ENCODE measurements at places on chromosomes 3 and 15.

DNA sequence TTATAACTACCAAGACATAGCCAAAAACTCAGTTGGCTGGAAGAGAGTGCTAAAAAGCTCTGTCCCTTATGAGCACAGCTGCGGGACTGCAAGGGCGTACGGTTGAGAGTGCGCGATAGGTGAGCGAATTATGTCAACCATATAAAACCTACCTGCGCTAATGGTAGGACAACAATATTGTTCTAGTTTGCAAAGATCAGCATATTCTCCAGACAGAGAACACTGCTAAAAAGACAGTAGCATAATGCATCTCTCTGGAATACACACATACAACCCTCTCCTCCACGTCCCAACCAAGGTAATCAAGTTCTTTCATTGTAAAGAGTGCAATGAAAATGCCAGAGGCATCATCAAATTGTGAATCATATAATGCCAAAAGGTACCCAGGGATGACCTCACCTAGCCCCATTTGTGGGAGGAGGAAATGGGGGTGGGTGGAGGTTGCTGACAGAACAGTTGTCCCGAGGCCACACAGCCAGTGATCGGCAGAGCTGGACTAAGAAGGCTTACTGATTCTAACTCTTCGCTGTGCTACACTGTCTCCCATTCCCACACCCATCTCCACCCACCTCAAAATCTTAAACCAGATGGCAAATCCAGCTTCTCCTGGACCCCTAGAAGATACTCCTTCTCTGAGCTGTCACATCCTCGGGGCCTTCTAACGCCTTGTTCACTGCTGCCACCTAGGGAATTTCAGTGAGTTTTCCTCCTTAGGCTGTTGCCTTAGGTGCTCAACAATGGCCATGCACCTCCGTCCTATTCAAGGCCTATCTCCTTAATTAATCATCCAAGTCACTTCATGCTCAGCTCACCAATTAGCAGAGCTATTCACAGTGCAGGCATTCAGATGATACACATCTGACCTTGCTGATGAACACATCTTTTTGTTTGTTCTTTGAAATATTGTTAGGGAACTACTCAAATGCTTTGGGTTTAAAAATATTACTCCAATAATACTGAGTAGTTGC, 60.7 kb downstream of the RPL22L1 start:
- DNase-seq, result no peak

- DNase-seq, result no peak
Observed at GRCh38 chr3:150020527-150020926, 49.8 kb upstream of the PFN2 start.

GRCh38 chr15:94174399-94174802, 57.0 kb upstream of the MCTP2 start:
- DNase-seq, result no peak

- peak; percentile 7 for DNase-seq
Observed at GRCh38 chr15:74345051-74345450, 22.4 kb downstream of the CYP11A1 start.

DNA sequence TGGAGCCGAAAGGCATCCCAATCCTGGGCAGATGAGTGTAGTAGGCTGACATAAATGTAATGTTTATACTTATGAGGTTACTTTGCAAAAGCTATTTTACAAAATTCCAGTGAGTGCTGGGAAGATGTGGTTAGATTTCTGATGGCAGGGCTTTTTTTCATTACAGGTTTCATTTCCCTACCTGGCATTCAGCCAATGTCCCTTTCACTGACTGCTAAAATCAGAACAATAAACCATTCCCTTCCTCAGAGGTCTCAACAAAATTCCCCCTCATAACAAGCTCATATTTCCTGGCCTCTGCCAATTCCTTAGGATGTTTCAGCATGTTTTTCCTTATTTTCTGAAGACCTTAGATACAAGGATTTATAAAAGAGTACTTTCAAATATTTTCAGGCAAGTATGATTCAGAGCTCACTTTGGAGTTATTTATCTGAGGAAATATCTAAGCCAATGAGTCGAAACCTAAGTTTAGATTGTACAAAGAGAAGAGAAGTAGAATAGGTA, 40.9 kb upstream of the CCDC80 start:
- no peak for DNase-seq

DNA sequence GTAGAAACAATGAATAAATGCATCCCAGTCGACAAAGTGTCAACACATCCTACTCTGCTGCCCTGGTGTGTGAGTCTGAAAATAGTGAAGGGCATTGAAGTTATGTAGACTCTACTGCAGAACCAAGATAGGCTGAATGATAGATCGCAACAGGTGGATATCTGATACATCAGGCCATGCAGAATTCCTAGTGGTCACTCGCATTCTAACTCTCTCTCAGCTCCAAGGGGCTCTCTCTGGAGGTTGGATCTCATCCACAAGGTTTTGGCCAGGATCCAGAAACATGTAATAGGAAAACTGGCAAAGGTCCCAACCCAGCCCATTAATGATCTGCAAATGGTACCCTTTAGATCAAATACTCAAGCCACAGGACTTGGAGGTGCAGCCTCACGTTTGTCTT, 514.1 kb downstream of the MAGI1 start:
- no peak for DNase-seq

- no peak for DNase-seq
Observed at GRCh38 chr3:71903936-71904335, 119.0 kb upstream of the PROK2 start.

GRCh38 chr3:63405882-63406281, 127.8 kb downstream of the SYNPR start:
- DNase-seq, result no peak

- no peak for DNase-seq
Observed at GRCh38 chr15:90550919-90551318, 21.2 kb downstream of the CRTC3 start.

GRCh38 chr3:30516238-30516637, 90.2 kb upstream of the TGFBR2 start:
- no peak for DNase-seq

GRCh38 chr3:129317848-129318247, 39.2 kb downstream of the HMCES start:
- no peak for DNase-seq

DNA sequence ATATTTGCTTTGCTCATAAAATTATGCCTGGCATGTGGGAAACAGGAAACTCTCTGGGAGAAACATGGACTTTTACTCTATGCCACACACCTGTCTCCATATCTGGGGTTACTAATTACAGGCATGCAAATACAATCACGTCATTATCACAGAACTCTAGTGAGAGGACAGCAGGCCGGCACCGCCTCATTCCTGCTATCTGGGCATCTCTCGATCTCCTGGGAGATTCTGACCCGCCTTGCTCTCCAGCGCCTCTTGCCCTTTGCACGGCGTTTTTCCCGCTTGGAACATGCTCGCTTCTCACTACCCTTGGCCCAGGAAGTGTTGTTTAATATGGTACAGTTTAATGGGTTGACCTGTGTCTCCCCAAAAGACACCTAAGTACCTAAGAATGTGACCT, 45.4 kb upstream of the PARL start:
- DNase-seq, result no peak

DNA sequence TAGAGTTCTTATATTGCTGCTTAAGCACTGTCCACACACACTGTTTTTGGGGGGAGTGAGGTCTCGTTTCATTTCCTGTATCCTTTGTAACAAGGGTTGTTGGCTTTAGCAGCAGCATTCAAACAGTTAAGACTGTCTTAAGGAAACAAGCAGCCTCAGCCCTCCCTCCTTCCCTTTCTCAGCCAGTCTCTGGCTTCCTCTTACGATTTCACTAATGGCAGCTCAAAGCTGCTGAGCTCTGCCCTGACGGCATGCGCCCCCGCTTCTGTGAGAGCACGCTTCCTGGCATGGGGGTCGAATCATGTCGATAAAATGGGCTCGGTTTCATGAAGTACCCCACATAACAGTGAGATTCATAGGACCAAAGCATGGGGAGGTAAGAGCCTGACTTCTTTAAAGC, 105.0 kb downstream of the KLHL25 start:
- peak; percentile 55 for DNase-seq

- DNase-seq, result no peak
Observed at GRCh38 chr3:43326891-43327581, 40.7 kb downstream of the SNRK start.

DNA sequence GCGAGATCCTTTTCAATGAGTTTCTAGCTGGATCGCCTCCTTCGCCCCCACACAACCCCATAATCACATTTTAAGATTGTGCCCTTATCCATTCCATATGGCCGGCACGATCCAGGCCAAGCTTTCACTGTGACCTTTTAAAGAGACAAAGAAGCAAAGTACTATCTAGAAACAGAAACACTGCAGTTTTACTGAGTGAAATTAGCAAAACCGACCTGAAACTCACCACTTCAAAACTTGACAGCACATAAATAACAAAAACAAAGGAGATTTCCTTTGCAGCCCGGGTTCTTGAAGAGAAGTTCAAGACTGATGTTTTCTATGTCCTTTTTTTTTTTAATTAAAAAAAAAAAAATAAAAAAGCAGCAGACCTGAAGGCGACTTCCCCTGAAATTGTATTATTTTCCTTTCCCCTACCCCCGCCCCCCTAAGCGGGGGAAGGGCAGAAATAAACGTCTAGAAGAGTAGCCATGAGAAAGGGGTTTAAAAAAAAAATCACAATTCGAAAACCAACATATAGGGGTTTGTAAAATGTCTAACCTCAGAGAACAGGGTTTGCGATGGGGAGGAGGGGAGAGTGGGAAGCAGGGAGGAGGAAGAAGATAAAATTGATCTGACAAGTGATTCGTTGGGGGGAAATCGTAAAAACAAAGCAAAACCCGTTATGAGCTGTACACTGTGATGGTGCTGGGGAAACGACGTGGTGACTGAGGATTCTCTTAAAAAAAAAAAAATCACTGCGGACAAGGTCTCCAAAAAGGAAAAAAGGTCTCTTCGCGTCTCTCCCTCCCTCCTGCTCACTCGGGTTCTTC, 1.5 kb downstream of the SATB1 start:
- no peak for DNase-seq

DNA sequence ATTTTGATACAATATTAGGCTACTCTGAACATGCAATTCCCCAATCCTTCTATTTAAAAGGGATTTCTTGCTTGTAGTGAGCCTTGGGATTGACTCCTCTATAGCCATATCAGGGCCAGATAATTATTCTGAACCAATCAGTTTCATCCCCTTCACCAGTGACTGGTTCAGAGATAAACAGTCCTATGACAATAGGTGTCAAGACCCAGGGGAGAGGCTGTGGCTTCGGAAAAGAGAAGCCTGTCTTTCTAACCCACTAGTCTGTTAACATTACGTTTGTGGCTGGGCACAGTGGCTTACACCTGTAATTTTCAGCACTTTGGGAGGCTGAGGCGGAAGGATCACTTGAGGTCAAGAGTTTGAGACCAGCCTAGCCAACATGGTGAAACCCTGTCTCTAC, 6.2 kb upstream of the ISLR2 start:
- no peak for DNase-seq

DNA sequence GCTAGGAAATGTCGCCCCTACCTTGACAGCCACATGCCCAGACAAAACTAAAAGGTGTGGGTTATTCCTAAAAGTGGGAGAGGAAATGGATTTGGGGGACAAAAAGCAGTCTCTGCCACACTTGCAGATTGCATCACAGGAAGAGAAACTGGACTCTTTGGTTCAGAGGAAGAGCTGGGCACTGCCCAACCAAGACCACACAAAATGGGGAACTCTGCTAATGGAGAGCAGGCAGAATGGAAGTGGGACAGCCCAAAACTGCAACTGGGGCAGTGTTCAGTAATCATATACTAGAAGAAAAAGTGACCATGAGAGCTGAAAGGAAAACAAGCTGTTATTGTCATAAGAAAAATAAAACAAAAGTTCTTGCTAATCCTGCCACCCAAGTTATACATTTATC, 138.9 kb upstream of the FRMD4B start:
- no peak for DNase-seq

GRCh38 chr3:61650719-61651410, 89.5 kb downstream of the PTPRG start:
- DNase-seq, result no peak

DNA sequence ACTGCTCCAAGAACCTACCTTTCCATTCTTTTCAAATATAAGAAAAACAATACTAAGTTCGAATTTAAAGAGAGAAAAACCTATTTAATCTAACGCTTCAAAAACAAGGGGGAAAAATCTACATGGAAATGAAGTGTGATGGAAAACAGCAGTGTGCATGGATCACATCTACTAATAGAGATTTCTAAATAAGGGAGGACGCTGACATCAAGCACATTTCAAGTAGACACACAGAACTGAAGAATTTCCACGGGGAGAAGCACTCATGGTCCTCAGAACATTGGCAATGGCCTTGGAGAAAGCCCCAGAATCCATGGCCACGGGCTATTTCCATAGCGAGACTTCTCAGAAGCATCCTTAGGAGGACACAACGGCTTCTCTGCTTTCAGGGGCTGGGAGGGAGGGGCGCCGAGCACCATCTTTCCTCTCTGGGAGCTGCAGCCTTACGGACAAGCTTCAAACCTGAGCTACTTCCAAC, 1.0 kb downstream of the TASOR start:
- no peak for DNase-seq

GRCh38 chr15:60674704-60675395, 195.9 kb upstream of the ICE2 start:
- no peak for DNase-seq

DNA sequence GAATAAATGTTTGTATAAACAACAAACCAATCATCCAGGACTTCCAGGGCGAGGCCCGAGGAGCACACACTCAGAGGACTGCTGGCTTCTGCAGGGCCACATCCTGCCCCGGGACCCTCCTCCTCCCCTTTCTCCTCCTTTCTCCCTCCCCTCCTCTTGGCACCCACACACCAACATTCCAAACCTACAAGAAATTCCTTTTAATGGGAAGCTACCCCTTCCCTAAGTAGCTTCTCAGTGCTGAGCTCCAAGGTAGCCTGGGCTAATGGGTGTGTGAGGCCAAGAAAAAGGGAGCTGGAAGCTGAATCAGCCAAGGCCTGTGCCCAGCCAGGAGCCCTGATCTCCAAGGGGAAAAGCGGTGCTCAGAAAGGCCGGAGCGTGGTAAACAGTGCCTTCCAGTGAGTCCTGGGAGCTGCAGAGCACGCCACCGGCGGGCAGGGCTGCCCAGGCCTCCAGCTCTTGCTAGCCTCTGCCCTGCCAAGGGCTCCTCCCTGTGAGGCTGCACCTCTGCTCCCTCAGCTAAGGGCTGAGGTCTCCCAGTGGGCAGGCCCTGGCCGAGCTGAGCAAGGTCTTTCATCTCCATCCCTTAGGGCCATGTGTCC, 3.9 kb downstream of the ITIH3 start:
- no peak for DNase-seq

DNA sequence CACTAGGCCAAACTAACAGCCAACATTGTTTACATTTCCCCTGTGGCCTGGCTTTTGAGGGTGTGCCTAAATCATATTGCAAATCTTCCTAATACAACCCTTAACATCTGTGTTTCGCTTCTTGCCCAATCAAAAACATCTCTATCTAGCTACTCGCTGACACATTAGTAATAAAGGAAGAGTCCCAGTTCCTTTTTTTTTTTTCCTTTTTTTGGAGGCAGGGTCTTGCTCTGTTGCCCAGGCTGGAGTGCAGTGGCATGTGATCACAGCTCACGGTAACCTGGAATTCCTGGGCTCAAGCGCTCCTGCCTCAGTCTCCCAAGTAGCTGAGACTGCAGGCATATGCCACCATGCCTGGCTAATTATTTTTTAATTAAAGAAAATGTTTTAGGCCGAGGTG, 2.1 kb upstream of the SRPRB start:
- no peak for DNase-seq

Data from activated T-cell treated with anti-CD3 and anti-CD28 coated beads for 48 hours (primary cell).